Activated CD8-positive, alpha-beta memory T cell treated with anti-CD3 and anti-CD28 coated beads for 4 hours (primary cell): ENCODE measurements at places on chromosomes 6 and 20.
A peak's percentile ranks its signal among the peaks of the same experiment; 100 is the strongest.

GRCh38 chr6:1181939-1182605 lies 129.8 kb upstream of the FOXQ1 start:
- DNase-seq = no peak

- no peak for DNase-seq
Measured at GRCh38 chr6:87724983-87725811, 23.2 kb upstream of the AKIRIN2 start.

DNA sequence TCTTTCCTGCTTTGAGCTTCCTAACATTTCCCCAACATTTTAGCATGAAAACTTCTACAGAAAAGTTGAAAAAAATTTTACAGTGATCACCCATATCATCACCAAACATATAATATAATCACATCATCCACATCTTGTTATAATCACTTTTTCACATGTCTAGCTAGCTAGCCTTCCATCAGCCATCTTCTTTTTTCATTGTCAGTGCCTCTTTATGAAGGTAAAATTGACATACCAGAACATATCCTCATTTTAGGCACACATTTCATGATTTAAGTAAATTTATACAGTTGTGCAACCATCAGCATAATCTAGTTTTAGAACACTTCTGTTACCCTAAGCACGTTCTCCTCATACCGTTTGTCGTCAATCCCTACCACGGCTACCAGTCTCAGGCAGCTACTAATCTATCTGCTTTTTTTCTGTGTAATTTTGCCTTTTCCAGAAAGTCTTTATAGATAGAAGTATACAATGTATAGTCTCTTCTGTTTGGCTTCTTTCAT lies 73.7 kb downstream of the VEGFA start:
- DNase-seq = no peak

- no peak for DNase-seq
Measured at GRCh38 chr20:58988565-58988882, 7.5 kb downstream of the NELFCD start.

DNA sequence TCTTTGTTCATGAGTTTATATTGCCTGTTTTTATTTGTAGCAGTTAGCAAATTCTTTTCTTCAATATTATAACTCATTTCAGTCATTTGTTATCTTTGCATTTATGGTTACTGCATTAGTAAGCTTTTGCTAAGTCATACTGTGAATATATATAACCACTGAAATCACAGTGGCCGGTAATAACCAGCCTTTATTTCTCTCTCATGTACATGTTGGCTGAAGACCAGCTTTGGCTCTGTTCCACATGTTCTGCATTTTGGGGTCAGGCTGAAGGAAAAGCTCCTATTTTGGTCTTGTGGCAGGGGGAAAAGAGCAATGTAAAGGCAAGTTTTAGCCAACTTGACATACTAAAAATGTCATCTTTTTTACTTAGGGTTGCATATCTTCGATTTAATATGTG lies 276.3 kb downstream of the BCKDHB start:
- no peak for DNase-seq

GRCh38 chr6:42547407-42548329 lies 16.2 kb upstream of the UBR2 start:
- peak; percentile 71 for DNase-seq

DNA sequence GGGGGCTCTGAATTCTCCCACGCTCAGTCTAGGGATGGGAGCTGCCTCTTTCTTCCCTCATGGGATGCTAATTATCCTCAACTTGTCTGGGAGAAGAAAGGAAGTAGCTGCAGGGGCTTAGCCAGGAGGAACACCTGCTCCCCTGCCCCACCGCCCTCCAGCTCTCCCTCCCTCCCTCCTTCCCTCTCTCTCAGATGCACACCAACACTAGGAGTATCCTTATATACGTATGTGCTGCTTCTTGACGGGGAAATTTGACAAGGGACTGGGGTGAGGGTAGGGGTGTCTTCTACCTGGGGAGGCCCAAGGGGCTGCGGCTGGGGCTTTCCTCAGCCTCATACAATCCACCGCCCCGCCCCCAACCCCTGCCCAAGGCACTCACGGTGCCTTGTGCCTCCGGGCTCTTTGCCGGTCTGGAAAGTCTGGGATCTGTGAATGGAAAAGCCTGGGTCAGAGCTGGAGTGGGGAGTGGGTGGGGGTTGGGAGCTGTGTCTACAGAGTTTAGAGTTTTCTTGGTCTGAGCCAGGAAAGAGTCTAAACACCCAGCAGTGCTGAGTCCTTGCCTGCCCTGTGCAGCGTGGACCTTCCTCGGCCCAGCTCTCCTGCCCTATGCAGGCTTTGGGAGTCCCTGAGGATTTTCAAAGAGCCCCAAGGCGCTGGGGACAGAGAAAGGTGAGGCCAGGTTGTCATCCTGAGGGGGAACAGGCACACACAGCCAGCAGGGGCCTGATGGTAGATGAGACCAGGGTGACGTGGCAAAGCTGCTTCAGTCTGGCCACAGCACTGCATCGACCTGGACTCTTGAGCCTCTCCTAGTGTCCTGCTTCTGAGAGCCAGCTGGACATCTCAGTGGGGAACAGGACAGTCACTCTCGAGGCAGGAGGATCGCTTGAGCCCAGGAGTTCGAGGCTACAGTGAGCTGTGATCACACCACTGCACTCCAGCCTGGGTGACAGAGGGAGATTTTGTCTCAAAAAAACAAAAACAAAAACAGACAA lies 29.3 kb upstream of the EMILIN3 start:
- no peak for DNase-seq

- DNase-seq = no peak
Measured at GRCh38 chr20:25233016-25233772, 14.7 kb upstream of the PYGB start.

- no peak for DNase-seq
Measured at GRCh38 chr6:13303668-13304017, 24.7 kb downstream of the TBC1D7 start.

DNA sequence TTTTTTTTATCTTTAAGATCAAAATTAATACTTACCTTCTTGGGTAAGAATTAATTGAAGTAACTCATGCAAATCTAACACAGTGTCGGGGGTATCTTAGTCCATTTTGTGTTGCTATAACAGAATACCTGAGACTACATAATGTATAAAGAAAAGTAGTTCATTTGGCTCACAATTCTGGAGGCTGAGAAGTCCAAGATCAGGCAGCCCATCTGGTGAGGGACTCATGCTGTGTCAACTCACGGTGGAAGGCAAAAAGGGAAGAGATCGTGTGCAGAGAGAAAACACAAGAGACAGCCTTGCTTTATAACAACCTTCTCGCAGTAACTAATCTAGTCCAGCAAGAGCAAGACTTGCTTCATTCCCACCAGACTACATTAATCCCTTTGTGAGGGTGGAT lies 92.9 kb upstream of the VSTM2L start:
- no peak for DNase-seq

GRCh38 chr6:42545226-42545773 lies 18.5 kb upstream of the UBR2 start:
- DNase-seq = no peak
